ENCODE measurements at places on chromosomes 12 and 14.
A peak's percentile ranks its signal among the peaks of the same experiment; 100 is the strongest.

DNA sequence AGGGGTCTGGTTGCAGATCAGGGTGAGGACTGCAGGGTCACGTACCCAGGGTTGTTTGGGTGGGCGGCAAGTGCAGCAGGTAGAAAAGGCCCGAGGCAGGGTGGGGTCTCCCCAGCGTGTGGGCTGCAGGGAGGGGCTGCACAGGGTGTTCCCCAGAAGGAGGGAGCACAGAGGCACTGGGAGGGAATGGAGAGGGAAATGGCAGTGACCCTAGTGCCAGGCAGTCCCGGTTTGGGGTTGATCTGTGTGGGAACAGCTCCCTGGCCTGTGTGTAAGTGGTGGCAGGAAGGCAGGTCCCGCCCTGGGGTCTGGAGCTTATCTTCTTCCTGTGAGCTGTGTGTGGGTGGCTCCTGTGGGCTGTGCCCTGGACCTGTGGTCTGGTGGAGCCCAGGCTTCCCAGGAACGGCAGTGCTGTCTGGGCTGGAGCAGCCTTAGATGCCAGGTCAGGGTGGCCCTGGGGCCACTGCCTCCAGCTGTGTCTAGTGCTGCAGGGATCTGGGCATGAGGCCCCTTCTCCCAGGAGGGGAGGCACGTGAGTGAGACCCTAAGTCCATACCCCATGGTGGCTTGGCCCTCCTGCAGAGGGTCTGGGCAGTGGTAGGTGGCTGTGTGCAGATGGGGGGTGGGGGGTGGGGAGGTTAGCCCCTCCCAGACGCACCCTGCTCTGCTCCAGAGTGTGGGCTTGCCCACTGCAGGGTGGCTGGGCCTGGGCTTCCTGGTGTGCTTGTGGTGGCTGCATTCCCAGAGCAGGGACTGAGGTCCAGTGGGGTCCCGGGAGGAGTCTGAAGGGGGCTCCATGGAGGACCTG lies 363.5 kb downstream of the TMEM121 start:
- no peak for DNase-seq

GRCh38 chr14:64509036-64509435 lies 4.5 kb downstream of the ZBTB1 start:
- no peak for DNase-seq

DNA sequence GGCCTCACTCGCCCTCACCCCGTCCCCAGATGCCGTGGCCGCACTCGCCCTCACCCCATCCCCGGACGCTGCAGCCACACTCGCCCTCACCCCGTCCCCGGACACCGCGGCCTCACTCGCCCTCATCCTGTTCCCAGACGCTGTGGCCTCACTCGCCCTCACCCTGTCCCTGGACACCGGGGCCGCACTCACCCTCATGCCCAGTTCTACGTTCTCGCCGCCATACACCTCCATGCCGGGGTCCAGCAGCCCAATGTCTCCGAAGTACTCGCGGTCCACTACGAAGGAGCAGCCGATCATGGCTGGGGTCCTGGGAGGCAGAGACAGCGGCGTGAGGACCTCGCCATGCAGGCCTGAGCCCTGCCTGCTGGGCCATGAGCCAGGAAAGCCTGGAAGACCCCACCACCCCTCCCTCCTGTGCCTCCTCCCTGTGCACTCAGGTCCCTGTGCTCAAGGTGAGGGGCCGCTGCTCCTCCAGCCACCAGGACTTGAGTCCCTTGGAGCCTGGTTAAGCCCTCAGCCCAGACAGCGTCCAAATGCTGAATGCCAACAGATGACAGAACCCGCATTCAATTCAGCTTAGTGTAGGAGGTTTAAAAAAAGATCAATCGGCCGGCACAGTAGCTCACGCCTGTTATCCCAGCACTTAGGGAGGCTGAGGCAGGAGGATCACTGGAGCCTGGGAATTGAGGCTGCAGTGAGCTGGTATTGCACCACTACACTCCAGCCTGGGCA lies 81.5 kb downstream of the GALNT9 start:
- no peak for DNase-seq

DNA sequence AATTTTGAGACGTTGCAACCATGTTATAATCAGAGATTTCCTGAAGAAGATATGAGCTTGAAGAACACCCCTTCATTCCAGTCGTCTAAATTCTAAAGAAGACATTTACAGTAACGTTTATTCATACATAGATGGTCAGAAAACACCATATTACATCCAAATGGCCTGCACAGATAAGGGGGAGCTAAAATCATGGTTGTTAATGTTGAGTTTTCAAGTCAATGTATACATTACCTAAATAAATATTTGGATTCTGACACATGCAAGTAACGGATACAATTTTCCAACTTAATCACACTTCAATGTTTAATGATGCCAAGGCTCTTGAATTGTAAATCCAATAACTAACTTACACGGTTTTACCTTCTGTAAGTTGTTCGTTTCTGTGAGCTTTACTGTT lies 318.4 kb downstream of the SLC6A15 start:
- DNase-seq = no peak

GRCh38 chr14:54211551-54212308 lies 185.1 kb upstream of the CDKN3 start:
- peak; percentile 34 for DNase-seq

GRCh38 chr12:6953442-6954315 lies 2.5 kb downstream of the PTPN6 start:
- no peak for DNase-seq

DNA sequence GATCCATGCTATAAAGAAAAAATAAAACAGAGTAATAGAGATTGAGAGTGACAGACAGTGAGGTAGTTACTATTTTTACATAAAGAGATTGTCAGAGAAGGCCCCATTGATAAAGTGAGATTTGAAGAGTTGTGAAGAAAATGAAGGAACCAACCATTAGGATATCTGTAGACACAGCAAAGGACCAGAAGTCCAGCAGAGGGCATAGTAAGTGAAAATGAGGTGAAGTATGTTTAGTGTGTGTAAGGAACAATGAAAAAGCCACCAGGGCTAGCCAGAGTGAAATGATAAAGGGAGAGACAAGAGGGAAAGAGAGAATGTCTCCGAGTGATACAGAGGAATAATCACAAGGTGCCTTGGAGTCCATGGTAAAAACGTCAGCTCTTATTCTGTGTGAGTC lies 411.0 kb downstream of the NELL2 start:
- no peak for DNase-seq

- DNase-seq = no peak
Observed at GRCh38 chr14:86129426-86129825, 599.5 kb downstream of the FLRT2 start.

GRCh38 chr12:80627782-80628181 lies 79.7 kb upstream of the MYF6 start:
- no peak for DNase-seq

DNA sequence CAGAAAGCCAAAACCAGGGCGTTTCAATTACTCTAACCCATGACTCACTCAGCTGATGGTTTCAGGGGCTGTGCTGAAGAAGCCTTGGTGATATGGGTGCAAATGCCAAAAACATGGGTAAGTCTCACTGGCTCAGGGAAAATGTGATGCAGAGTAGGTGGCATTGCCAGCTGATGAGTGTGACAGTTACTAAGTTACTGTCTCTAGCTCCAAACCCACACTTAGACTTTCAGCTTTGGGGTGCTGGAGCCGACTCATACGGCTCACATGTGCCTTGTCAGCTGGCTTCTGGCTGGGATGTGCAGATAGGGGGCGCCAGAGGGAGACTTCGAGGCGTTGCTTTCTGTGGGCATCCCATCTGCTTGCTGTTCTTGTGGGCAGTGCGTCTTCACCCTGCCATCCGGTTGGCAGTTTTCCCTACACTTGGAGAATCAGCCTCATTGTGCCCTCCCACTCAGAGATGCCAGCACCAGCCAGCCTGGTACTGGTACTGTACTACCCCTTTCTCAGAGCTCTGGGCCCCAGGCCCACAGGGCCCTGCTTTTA lies 11.1 kb upstream of the KRT7 start:
- no peak for DNase-seq

- no peak for DNase-seq
Observed at GRCh38 chr12:77392467-77393088, 327.2 kb upstream of the E2F7 start.

DNA sequence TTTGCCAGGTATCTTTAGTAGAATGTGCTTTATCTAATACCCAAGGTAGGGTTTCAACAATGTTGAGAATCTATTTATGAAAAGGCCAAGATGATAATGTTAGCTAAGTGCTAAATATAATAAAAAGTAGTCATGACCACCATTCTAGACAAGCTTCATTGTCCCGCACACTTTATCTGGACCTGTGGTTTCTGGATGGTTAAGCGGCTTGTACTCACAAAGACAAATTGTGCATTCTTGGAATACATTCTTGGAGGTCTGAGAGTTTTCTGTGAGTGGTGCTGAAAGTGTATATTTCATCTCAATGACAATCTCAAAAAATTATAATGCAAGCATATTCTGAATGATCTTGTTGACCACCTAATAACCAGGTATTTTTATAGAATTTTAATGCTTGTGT lies 646.9 kb downstream of the DIO2 start:
- DNase-seq = no peak

DNA sequence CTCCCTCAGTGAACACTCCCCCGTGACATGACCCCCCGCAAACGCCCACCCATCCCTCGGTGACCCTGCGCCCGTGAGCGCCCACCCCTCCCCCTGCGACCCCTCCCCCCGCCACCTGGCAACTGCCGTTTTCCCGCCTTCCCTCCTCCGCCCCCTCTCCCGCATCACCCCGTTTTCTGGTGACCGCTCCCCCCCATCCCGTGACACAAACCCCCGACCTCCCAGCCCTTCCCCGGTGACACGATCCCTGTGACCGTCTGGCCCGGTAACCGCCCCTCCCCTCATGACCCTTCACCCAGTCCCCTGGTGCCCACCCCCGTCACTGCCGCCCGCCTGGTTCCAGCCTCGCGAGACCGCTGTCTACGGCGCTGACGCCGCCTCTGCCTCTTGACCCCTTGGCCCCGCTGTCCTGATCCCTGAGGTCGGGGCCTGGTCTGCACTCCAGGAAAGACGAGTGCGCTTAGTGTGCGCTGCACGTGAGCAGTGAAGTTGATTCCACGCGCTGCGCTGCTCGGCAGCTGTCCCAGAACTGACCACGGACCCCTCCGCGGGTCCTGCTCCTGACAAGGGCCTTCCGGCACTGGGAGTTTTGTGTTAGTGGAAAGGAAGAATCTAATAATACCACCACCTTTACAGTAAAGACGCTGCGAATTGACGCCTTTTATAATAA lies 59.4 kb downstream of the DDX51 start:
- no peak for DNase-seq

DNA sequence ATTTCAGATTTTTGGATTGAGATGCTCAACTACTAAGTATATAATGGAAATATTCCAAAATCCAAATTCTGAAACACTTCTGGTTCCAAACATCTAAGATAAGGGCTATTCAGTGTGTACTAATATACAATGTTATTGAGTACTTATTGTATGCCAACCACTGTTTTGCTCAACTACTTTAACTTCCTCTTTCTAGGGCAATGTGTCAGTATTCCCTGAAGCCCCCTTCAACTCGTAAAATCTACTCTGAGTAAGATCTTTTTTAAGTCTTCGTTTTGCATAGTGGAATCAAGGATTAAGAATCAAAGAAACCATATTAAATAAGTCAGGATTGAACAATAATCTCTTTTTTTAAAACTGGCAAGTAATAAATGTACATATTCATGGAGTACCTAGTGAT lies 45.5 kb downstream of the SPATA7 start:
- no peak for DNase-seq

DNA sequence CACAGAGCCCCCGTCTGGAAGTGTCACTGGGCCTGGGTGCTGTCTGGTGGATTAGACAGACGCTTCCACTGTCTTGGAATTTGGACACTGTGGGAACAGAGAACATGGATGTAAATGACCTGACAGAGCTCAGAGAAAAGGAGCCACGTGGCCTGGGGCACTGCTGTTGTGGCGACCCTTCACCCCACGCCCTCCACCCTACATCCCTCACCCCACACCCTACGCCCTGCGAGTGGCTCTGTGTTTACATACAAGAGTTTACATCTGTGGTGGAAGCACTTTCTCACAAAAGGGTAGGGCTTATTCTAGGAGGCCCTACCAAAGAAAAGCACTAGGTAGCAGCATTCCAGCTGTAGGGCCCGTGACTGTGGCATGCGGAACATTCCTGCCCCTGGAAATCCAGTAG lies 47.7 kb downstream of the B4GALNT3 start:
- DNase-seq = no peak

GRCh38 chr12:30308010-30308717 lies 387.5 kb downstream of the IPO8 start:
- no peak for DNase-seq

DNA sequence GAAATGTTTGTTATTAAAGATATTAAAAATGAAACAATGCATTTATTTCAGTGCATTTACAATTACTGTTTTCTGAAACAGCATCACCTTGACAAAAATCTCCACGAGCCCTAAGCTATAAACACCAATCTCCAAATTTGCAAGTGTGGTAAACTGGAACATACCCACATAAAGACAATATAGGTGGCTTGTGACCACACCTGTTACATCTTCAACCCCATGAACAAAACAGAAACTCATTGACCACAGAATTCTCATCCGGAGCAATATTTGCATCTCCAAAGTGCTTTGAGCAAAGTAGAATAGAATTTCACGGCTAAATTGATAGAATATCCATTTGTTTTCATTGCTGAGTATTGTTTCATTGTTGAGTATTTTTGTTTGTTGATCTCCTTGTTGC lies 375.2 kb upstream of the FLRT2 start:
- no peak for DNase-seq

GRCh38 chr14:88576222-88576621 lies 13.4 kb downstream of the ZC3H14 start:
- no peak for DNase-seq

- DNase-seq = no peak
Observed at GRCh38 chr12:104942075-104942474, 16.0 kb downstream of the SLC41A2 start.

- no peak for DNase-seq
Observed at GRCh38 chr14:58315606-58316005, 17.3 kb downstream of the ARID4A start.

DNA sequence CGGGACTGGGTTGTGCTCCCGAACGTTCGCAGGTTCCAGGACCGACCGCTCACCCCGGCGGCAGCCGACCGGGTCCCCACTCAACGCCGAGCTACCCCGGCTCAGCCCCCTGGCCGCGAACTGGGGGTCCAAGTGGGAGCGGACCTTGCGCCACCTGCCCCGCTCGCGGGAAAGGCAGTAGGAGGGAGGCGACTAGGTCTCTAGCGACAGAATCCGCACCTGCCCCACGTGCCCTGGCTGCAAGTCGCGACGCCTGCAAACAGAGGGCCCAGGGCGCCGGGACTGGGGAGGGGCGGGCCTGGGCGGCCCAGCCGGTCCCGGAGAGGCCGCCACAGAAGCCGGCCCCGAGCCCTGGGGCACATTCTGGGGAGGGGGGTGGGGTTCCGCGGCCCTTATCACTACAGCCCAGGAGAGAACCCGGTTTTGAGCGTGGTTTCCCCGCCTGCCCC lies 239.2 kb upstream of the CPNE8 start:
- DNase-seq = no peak

DNA sequence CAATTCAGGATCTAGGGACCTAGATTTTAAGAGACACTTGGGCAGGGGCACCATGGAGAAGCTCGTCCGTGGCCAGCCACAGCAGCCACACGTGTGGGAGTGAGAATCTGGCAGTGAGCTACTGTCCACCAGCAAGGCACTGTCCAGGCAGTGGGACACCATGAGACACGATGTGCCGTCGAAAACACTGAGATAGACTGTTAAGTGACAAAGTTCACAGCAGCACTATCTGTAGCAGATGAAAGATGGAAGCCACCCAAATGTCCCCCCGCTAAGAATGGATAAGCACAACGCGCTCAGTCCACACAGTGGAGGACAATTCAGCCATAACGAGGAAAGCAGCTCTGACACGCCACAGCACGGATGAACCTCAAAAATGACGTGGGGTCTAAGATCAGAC lies 19.7 kb downstream of the RILPL1 start:
- DNase-seq = no peak

GRCh38 chr14:30854492-30854891 lies 19.9 kb upstream of the COCH start:
- no peak for DNase-seq

Measured in amniotic stem cell (primary cell).